ENCODE measurements at places on chromosomes 4 and X.

DNA sequence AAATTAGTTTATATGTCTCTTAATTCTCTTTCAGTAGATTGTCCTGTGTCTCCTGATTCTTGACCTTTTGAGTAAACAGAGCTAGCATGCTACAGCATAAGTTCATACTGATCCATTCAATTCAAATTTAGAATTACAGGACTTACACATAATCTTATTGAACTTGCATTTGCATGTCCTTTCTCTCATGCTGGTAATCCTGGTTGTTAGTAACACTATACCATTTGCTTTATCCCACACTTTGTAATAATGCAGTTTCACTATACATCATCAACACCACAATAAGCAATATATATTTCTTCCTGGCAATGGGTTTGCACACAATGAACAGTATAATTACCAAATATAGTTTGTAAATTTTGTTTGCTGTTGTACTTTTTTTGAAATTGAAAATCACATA lies 937.2 kb upstream of the GRID2 start:
- DNase-seq, result no peak

DNA sequence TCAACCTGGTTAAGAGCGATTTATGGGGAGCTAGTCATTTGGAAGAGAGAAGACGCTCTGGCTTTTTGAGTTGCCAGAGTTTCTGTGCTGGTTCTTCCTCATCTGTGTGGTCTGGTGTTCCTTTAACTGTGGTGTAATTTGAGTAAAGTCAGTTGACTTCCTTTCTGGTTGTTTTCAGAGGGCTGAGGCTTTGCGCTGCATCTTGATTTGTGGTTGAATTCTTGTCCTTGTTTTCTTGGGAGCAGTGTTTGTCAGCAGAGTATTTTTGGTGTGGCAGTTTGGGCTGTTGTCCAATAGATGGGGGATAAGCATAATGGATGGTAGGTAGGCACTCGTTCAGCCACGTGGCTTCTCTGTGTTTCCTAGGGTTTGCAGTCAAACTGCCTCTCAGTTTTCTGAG lies 2143.2 kb upstream of the TENM3 start:
- DNase-seq, result no peak

GRCh38 chr4:94934201-94934600 lies 176.4 kb downstream of the BMPR1B start:
- DNase-seq, result no peak

DNA sequence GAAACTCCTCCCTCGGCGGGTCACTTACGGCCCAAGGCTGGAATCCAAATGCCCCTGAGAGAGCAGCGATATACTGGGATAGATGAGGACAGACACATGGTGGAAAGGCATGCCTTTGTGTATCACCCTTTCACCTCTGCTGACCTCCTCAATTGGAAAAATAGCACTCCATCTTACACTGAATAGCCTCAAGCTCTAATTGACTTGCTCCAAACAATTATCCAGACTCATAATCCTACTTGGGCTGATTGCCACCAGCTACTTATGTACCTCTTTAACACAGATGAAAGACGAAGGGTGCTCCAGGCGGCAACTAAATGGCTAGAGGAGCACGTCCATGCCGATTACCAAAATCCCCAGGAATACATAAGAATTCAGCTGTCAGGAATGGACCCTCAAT lies 1142.2 kb downstream of the ARAP2 start:
- DNase-seq, result no peak

DNA sequence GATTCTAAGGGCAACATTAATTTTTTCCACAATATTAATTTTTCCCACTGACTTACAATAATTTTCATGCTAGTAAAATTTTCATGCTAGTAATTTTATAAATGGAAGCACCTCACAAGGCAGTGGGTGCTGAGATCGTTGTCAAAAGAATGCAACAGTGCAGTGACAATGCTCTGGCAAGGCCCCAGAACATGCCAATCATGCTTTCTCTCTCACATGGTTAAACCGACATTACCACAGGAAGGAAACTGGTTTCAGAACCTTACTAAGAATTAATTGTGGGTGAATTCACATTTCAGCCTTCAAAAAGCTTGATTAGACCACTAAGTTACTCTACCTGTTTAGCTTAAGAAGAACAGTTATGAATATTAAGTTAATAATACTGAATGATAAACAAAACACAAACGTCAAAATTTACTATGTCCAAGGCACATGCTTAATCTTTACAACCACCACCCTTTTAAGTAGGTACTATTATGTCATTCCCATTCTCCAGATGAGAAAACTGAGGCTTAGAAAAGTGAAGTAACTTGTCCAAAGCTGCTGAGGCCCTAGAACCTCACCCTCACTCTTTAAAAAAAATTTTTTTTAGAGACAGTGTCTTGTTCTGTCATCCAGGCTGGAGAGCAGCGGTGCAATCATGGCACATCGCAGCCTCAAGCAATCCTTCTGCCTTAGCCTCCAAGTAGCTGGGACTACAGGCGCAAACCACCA lies 10.0 kb upstream of the OPHN1 start:
- DNase-seq, result no peak

DNA sequence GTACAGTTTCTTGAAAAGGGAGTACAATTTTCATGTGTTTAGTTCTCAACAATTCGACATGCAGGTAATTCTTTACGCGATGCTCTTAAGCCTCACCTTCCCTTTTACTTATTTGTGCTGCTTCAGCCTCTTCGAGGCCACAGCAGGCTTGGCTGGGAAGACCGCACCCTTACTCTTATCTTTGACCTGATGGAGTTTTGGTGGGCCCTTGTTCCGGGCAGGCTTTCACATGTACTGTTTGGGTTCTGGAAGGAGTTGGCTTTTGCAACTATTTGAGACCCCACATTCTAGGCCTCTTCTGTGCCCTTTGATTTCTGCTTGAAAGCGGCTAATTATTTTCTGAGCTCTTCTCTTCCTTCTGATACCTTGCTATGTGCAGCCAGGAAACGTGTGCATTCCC lies 60.2 kb downstream of the FAM193A start:
- DNase-seq, result no peak

- no peak for DNase-seq
Measured at GRCh38 chr4:16289897-16290554, 63.8 kb upstream of the TAPT1 start.

DNA sequence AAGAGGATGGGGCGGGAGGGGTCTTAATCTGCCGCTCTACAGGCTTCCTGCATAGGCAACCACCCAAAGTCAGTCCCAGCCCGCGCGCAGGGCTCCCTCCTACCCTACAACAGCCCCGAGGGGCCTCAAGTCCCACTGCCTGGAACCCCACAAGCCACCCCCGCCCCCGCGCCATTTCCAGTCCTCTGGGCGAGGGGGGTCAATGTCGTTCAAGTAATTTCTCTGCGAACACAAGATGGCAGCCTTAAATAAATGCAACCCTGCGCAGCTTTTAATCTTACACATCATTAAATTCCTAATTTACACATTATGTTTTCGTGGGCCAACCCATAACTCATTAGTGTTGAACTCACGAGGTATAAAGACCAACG lies 92.9 kb downstream of the BCOR start:
- no peak for DNase-seq

DNA sequence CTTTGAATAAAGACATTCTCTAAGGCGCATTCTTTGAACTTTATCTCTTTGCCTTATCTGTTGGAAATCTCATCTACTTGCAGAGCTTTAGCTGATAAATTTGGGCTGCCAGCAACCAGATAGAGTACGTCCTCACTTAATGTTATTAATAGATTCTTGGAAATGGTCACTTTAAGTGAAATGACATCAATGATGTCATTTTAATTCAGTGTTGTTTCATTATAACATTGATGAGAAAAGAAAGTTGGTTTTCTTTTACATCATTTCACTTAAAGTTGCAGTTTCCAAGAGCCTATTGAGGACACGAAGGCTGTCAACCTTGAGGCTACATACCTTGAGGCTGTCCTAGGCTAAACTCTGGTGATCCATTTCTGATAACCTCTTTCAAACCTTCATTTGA lies 9.3 kb downstream of the TMEM165 start:
- DNase-seq, result no peak

- no peak for DNase-seq
Measured at GRCh38 chr4:51942833-51943215, 77.3 kb downstream of the LRRC66 start.

DNA sequence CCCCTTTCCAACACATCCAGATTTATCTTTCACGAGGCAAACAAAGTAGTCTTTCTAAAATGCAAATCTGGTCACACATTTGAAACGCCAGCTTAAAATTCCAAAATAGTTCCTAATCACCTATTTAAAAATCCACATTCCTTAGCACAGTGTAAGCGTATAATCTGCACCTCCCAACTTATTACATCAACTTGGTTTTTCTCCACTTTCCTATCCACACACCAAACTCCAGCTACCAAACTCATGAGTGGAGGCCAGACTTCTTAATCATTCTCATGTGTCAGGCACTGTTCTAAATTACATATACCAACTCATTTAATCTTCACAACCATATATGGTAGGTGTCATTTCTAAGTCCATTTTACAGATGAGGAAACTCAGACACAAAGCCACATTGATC lies 33.8 kb downstream of the ENOX2 start:
- DNase-seq, result no peak

- no peak for DNase-seq
Measured at GRCh38 chr4:94325835-94326234, 16.8 kb downstream of the HPGDS start.

GRCh38 chr4:176979416-176979815 lies 186.7 kb upstream of the VEGFC start:
- no peak for DNase-seq

DNA sequence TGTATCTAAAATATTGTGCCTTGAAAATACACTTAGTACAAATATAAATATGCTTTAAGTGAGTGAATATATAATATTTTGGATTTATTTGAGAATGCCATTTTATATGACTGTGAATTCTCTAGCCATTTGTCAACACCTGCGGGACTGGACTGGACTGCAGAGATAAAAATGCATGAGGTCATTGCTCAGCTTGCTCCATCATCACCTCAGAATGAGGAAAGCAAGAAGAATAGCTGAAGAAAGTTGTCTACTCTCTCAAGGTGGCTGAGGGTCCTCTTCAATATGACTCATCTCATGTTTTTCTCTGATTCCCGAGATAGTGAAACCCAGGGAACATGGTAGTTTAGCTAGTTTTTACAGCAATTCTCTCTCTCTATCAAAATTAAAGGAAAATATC lies 732.5 kb upstream of the AGA start:
- DNase-seq, result no peak

- no peak for DNase-seq
Measured at GRCh38 chrX:153580700-153581386, 18.1 kb downstream of the CCNQ start.

- DNase-seq, result no peak
Measured at GRCh38 chr4:70768301-70768948, 46.7 kb downstream of the RUFY3 start.

DNA sequence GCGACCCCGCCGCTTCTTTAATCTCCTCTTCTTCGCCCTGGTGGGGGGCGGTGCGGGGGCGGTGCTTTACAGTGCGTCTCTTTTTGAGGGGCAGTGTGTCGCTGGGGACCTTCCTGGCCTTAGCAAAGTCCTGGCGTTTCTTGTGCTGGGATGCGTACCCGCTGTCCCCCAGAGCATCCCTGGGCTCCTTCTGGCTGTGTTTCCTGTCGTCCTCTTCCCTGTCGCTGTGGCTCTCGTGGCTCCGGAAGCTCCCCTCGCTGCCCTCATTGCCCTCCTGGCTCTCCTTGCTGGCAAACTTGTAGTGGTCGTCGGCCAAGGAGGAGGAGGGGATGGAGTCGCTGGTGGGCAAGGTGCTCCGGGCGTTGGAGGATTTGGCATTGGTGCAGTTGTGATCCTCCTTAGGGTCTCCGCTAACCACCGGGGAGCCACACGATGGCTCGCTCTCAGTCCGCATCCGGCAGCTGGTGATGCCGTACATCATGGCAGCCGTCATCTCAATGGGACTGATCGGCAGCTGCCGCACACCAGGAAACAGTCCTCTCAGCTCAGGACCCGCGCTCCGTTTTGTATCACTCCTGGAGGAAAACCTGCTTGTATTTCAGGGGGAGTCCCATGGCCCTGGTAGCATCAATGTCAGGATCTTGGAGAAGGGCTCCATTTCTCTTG lies 30.4 kb upstream of the TMSB15A start:
- no peak for DNase-seq

GRCh38 chr4:23365086-23365485 lies 524.8 kb downstream of the PPARGC1A start:
- DNase-seq, result no peak

Data from activated CD4-positive, alpha-beta T cell treated with anti-CD3 and anti-CD28 coated beads, Interleukin-2, amount 50 U/mL, for 4 hours (primary cell).